NCI-H1694 (cell line): ENCODE measurements at places on chromosomes 4 and X.

DNA sequence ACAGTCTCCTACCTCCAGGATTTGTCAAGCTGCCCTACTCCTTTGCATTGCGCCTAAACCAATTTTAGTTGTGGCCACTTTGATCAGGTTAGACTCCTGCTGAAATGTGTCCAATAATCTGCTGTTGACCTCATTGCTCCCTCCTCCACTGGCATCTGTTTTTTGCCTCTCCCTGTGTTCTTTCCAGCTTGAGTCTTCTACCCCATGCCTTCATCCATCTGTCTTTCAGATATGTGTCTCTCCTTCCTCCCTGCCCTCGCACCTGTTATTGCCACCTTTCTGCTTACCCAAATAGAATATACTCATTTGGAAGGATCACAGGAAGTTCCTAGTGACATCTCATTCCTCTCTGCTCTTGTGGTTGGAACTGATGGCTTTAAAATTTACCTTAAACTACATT, 366.6 kb upstream of the CLNK start:
- no peak for DNase-seq

DNA sequence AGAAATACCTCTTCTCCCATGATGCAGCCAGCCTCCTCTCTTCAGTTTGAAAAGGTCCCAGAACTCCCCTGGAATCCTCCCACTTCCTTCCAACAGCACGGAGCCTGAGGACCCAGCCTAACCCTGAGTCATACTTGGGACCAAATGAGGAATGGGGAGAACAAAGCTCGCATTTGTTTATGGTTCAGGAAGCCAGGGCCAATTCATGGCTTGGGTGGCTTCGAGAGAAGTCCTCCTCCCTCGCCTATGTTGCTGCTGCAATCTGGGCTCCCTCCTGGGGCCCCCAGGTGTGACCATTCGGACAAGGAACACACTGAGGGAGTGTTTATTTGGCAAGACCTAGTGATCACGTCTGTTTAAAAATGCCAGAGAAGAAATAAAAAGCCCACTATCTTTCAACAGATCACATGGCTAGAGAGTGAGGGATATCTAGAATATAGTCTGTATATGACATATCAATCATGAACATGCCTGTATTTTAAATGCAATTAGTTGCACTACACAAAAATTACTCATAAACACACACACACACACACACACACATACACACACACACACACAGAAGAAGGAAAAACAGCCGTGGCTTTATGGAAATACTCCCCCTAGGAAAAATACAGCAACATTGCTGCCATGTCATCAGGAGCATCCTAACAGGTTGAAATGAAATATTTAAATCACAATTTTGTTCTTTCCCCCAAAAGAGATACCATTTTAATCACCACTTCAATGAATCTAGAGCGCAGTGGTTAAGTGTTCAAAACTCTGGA, 155.7 kb upstream of the MAP3K15 start:
- no peak for DNase-seq

DNA sequence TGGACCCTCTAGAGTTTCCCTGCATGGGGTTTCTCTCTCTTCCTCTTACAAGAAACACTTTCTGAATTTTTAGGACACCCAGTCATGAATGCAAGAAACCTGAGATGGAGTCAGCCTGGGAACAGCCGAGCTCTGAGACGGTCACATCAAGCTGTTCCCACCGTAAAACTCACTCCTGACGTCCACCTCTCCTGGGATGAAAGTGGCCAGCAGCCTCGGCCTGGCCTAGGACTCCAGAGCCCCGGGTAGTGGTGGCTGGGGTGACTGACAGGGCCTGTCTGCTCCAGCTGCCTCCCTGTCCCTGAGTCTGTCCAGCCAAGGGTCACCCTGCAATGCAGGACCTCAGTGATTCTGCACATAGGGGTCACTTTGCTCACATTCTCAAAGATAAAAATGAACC, 217.8 kb downstream of the SHOX start:
- no peak for DNase-seq

DNA sequence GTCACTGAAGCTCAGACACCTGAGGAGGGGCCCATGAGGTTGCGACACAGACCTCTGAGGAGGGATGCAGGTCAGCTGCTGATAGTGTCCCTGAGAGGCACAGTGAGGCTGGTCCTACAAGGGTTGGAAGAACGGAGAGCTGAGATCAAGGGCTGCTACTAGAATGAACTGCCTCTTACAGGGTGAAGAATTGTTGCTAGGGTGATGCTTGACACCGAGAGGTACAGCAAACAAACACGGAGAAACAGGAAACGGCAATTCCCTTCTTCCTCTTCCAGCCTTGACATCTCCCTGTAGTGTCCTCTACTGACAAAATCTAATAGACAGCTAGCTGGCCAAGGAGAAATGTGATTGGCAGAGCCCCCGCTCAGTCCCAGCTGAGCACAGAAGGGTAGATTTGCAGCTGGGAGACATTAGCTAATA, 11.8 kb upstream of the HPGDS start:
- no peak for DNase-seq

GRCh38 chrX:17585006-17585405, 152.3 kb upstream of the SCML1 start:
- DNase-seq, result no peak

- DNase-seq, result no peak
Observed at GRCh38 chrX:45472968-45473367, 272.3 kb upstream of the DIPK2B start.

DNA sequence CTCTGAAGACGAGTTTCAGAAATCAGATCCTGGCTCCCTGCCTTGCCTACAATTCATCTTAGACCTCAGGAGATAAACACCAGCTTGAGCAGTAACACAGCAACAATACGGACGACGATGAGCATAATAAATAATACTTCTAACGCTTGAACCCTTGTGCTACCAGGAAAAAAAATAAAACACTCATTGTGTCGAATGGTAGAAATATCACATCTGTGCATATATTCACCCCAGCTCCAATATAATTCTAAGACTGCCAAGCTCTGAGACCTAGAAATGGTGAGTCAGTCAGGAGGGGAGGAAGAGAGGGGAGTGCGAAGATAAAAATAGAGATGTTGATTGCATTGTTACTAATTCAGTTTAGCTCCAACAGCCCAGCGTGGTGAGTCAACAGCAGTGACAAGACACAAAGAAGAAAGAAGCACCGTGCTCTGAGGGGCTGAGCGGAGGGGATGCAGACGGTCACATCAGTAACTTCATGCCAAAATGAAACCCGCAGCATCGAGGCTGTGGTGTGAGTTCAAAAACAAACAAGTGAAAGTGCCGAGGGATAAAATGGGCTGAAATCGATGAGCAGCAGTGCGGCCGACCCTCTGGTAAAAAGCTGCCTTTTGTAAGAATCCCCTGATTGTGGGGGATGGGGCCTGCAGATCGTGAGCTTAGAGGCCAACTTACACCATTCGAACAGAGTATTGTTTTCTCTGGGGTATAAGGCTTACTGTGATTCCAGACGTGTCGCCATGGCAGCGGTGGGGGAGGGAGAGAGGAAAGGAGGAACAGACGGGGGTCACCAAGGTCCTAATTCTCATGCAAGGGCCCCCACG, 150.4 kb downstream of the MGST2 start:
- DNase-seq, result no peak

GRCh38 chr4:1833307-1834046, 22.5 kb downstream of the LETM1 start:
- no peak for DNase-seq

DNA sequence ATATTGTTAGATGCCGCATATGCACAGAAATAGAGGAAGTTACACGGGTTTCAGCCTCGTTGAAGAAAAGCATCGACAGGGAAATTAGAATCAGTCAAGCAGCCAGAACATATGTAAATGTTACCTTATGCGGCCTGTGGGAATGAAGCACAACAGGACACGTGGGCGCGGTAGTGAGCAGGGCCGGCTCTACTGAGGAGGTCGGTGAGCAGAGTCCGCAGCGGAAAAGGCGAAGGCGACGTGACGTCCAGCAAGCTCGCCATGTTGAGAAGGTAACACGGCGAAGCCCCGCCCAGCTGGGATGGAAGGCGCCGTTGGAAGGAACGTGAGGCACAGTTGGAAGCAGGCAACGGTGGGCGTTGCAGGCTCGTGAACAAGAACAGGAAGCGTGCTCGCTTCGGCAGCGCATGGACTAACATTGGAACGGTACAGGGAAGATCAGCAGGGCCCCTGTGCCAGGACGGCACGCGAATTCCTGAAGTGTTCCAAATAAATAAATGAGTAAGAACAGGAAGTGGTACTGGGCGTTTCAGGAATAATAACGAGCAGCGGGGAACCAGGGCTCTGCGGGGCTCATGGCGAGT, 54.6 kb downstream of the MTNR1A start:
- no peak for DNase-seq

DNA sequence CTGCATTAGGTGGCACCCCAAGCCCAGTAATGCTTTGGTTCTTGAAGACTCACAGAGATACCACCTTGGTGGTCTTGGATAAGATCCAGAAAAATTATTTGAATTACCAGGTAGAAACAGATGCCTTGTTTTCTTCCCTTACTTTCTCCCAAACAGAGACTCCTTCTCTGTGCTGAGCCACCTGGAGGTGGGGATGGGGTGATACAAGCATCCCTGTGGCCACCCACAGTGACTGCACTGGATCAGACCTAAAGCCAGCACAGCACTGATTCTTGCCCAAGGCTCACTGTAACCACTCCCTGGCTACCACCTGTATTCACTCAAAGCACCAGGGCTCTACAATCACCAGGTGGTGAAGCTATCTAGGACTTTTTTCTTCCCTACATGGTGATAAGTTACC, 156.8 kb downstream of the TEX13A start:
- DNase-seq, result no peak

DNA sequence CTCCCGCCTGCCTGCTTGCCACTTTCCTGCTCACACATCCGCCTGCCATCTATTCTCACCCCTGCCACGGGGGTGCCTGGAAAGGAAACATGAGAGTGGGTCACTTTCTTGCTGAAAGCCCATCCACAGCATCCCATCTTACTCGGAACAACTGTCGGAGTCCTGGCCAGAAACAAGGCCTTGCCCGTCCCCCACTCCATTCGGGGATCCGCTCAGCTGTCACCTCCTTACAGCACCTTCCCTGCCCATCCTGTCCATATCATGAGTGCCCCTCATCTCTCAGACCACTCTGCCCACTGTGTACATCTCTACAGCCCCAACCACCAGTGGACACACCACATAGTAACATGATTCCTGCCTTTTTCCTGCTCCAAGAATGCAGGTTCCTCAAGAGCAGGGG, 6.4 kb downstream of the EVC2 start:
- no peak for DNase-seq

GRCh38 chr4:111921714-111922113, 223.5 kb upstream of the FAM241A start:
- no peak for DNase-seq
